ENCODE measurements at places on chromosomes 4 and X. TPM values are rescaled to one million over a fixed set of nuclear protein-coding genes. Genes with fewer than 3 reads are reported as not detected.
A peak's percentile ranks its signal among the peaks of the same experiment; 100 is the strongest.

DNA sequence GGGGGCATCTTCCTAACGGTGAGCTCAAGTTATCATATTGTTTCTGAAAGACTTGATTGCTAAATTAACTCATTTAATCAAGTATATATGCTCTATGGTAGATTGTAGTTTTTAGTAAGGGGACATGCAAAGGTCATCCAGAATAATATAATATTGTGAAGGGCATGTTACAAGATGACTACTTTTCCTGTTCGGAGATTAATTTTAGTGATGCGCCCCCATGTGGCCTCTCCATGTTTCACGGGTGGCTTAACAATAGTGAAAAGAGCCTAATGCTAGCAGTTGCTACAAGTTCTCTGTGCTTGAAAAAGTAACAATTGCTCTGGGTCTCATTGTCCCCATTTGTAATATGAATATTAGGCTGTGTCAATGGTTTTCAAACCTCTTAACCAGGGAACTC lies 12.2 kb downstream of the SMPX start:
- no peak for DNase-seq

GRCh38 chr4:93605163-93605562 lies 223.4 kb upstream of the ATOH1 start:
- DNase-seq, result no peak

Gene ADH7
- not detected for total RNA-seq

- no peak for DNase-seq
Measured at GRCh38 chr4:28557755-28558154, 1697.1 kb downstream of the STIM2 start.

DNA sequence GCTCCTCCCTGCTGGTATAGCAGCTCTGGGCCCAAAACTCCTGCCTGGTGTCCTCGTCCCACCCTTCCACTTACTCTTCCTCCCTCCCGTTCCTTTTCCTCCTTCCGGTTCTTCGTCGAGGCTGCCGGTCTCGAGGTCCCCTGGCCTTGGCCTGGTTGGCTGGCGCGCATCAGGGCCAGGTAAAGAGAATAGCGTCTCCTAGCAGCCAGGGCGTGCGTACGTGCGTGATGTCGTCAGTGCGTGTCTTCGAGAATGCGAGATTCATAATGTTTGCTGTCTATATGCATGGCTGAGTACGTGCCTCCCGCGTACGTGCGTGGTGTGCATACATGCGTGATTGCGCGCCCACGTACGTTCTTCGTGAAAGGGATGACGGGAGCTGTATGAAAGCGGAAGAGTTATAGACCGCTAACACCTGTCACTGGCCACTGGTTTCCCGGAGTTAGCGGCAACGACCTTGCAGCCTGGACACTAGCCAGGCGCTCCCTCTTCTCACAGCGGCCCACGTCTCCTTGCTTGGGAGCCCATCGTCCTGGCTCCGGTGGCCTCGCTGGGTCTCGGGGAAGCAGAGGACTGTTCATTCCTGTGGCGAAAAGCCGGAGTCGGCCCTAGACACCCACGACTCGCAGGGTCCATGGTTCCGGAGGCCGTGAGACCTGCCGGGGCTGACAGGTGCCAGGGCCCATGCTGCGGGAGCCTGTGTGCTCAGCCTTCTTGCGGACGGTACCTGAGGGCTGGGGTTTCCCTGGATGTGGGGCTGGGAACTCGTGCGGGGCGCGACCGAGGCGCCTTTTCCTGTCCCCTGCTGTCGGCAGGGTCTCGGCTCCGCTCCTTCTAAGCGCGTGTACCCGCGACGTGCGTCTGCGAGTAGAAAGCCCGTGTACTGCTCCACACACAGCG lies at the start of gene EOLA1:
EOLA1 (plus strand) TSS at position 392 of the 900 bp plus-strand sequence. CDS start 4,619 bp downstream, outside the sequence.
- DNase-seq, result peak; percentile 96

- peak; percentile 39 for DNase-seq
Measured at GRCh38 chrX:29143756-29144155, 556.5 kb downstream of the IL1RAPL1 start.

- peak; percentile 32 for DNase-seq
Measured at GRCh38 chr4:73341454-73341853, 62.6 kb upstream of the ALB start.

GRCh38 chrX:39855748-39856129 lies 242.0 kb downstream of the BCOR start:
- peak; percentile 19 for DNase-seq

DNA sequence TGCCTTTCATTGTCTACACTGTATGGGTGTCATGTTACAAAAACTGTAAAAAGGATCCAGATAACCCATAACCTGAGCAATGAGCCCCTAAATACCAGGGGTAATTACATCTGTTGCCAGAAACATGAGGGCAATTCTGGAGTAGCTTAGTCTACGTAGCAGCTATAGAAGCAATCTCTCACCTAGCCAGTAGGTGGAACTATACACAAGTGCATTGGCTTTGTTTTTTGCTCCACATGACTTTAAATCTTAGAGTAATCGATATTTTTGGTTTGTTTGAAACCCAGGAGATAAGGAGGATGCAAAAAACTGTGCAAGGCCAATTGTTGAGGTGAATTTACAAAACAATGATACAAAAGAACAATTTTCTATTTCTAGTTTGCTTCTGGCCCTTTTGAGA lies 57.5 kb downstream of the GPR82 start:
- peak; percentile 36 for DNase-seq

GRCh38 chr4:15781427-15782095 lies 3.4 kb downstream of the CD38 start:
- DNase-seq, result no peak

DNA sequence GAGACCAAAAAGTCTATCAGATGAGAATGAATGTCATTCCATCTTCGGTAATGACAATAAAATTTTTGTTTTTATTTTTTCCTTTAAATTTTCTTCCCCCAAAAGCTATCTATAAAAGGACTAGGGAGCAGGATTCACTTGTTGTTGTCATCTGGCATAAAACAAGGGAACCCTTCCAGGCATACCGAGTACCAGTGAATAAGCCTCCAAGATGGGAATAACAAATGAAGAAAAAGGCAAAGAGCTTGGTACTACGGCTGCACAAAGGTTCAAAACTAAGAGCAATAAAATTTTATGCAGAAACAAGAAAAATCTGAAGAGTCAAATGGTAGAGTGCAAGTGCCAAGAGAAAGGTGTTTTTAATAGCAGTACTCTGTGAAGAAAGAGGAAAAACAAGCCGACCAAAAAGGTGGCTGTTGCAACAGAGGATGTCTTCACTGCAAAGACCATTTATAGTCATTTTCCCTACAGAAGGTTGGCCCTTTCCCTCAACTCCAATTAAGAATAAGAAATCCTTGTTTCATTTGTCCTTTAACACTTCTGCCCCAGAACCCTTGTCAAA lies 25.8 kb downstream of the PPP3CA start:
- no peak for DNase-seq

DNA sequence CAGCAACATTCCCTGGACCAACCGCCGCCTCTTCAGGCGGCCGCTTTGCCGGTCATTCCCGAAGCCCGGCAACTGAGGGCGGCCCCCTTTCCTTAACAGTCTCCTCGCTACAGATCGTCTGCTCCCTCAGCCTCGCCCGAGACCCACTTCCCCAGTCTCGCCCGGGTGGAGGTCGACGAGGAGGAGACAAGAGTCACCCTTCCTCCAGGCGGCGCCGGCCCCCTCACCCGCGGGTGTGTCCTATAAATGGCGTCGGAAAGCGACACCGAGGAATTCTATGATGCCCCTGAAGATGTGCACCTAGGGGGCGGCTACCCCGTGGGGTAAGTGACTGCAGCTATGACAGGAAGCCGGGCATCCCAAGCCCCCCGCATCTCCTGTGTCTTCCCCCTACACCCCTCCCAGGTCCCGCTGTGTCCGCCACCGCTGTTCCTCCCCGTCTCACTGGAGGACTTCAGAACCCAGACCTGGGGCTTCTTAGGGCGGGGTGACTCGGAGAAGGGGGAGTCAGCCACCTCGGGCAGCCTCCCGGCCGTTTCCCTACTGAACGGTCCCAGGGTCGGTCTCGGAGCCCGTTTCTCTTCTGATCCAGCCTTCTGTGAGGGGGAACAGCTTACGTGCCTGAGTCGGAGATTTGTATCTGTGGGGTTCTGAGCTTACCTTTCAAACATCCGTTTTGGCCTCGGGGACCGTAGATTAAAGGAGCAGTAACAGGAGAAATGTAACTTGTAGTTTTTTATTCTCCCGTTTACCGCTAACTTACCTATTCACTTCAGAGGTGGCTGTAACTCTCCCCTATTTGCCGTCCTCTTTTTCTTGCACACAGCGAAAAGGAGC lies 570 bp downstream of the WDR44 start:
- DNase-seq, result no peak

Gene LANCL3
- 0.22 TPM for total RNA-seq

- DNase-seq, result no peak
Measured at GRCh38 chr4:173782660-173783059, 252.6 kb upstream of the HAND2 start.

All from astrocyte (in vitro differentiated cells and primary cell).